ENCODE measurements at places on chromosomes 2 and 18. TPM values are rescaled to one million over a fixed set of nuclear protein-coding genes. Genes with fewer than 3 reads are reported as not detected.

- DNase-seq: no peak
These were observed 83.2 kb downstream of the CTIF start for GRCh38 chr18:48621815-48622555.

GRCh38 chr18:63763831-63764600, 11.2 kb upstream of the SERPINB7 start:
- DNase-seq: no peak

RMDN2 gene
- total RNA-seq: 4.5 TPM

- no peak for DNase-seq
These were observed 180.6 kb upstream of the SH3BP4 start for GRCh38 chr2:234771176-234771575.

NAT8 gene
- not detected for total RNA-seq
